Activated CD4-positive, alpha-beta memory T cell treated with anti-CD3 and anti-CD28 coated beads, Interleukin-2, amount 10 ng/mL, durations not matched to agents 7 days and 5 days (primary cell): ENCODE measurements at places on chromosomes 7 and 10. TPM values are rescaled to one million over a fixed set of nuclear protein-coding genes. Genes with fewer than 3 reads are reported as not detected.

- H3K36me3 ChIP-seq, result peaks cover 46% of the 10 kb centered on the region
- H3K4me1 ChIP-seq, result peaks cover 95% of the 10 kb centered on the region
- no peak for DNase-seq
- no peaks in the 10 kb centered on the region for H3K27me3 ChIP-seq
- H3K27ac ChIP-seq, result peak overlapping the region; percentile 96
Measured at GRCh38 chr10:33114451-33114952, 156.5 kb upstream of the ITGB1 start.

DNA sequence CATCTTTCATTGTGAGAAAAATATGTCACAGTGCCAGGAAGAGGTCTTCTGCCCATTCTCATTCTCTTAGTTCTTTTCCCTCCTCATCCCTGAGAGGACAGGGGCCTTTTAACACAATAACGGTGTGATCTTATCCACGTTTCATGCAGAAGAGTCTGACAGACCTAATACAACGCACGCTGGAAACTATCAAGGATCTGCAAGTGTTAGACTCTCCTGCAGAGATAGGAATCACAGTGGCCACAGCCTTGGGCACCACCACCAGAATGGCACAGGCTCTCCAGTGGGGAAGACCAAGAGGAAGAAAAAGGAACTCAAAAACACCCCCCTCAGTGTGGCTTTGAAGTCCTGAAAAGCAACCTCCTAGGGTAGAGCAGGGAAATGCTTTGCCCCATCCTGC lies 72.6 kb upstream of the LAMB4 start:
- H3K27ac ChIP-seq, result no peak overlapping the region
- H3K4me1 ChIP-seq, result no peaks in the 10 kb centered on the region
- no peaks in the 10 kb centered on the region for H3K36me3 ChIP-seq

DNA sequence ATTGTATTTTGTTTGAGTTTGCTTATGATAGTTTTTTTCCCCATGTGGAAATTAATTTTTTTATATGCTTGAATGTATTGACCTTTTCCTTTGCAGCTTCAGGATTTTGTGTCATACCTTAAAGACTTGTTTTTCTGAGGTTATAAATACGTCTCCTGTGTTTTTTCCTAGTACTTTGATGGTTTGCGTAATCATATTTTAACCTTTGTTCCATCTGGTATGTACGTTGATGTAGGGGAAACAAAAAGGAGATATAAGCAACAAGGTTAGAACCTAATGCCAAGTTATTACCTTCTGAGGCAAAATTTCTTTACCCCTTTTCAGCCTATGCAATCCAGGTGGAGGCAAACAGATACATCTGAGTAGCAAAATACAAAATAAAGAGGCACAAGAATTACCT lies 17.9 kb downstream of the FGL2 start:
- H3K36me3 ChIP-seq, result peaks cover 4% of the 10 kb centered on the region
- no peak overlapping the region for H3K27ac ChIP-seq
- no peak for DNase-seq
- H3K27me3 ChIP-seq, result no peaks in the 10 kb centered on the region

DNA sequence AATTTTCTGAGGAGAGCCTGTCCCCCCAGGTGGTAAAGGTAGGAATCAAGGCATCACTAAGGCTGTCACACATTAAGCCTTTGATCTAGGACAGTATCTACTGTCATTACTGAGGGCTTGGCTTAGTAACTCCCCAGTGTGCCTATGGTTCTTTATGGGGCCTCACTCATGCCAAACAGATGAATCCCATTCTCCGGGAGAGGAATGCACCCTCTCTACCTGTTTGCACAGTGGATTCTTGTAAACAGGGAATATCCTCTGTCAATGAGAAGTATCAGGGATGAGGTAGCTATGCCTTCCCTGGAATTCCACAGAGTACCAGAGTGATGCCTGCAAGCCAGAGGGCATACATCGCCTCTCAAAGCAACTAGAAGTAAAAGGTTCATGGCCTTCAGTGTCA lies 3.9 kb upstream of the CPN1 start:
- no peak overlapping the region for H3K27ac ChIP-seq
- no peak overlapping the region for H3K4me3 ChIP-seq
- no peaks in the 10 kb centered on the region for H3K36me3 ChIP-seq

Gene LBX1
- total RNA-seq, result not detected

Gene FRAT1
- total RNA-seq, result 6.9 TPM

- H3K27me3 ChIP-seq, result no peaks in the 10 kb centered on the region
- H3K4me3 ChIP-seq, result no peak overlapping the region
- peaks cover 43% of the 10 kb centered on the region for H3K4me1 ChIP-seq
- DNase-seq, result no peak
- no peaks in the 10 kb centered on the region for H3K36me3 ChIP-seq
Measured at GRCh38 chr10:12502526-12503274, 153.4 kb downstream of the CAMK1D start.

Gene PLEKHS1
- total RNA-seq, result not detected

- H3K27me3 ChIP-seq, result no peaks in the 10 kb centered on the region
- no peak for DNase-seq
- no peak overlapping the region for H3K4me3 ChIP-seq
- peaks cover 22% of the 10 kb centered on the region for H3K4me1 ChIP-seq
- no peaks in the 10 kb centered on the region for H3K36me3 ChIP-seq
Measured at GRCh38 chr7:26091933-26092332, 60.1 kb upstream of the NFE2L3 start.

GRCh38 chr10:89392974-89393373 lies 551 bp downstream of the IFIT1 start:
- H3K4me1 ChIP-seq, result peaks cover 45% of the 10 kb centered on the region
- H3K27ac ChIP-seq, result peak overlapping the region; percentile 90
- DNase-seq, result no peak
- H3K4me3 ChIP-seq, result peak overlapping the region; percentile 87
- H3K27me3 ChIP-seq, result no peaks in the 10 kb centered on the region
- H3K36me3 ChIP-seq, result peaks cover 39% of the 10 kb centered on the region

- H3K36me3 ChIP-seq, result peaks cover 13% of the 10 kb centered on the region
- DNase-seq, result no peak
- H3K4me3 ChIP-seq, result peak overlapping the region; percentile 12
Measured at GRCh38 chr10:104340111-104340526, 1.9 kb upstream of the ITPRIP start.

Gene BLNK
- total RNA-seq, result not detected

GRCh38 chr7:113071465-113071864 lies 15.2 kb downstream of the GPR85 start:
- no peaks in the 10 kb centered on the region for H3K27me3 ChIP-seq
- DNase-seq, result no peak
- no peaks in the 10 kb centered on the region for H3K36me3 ChIP-seq
- H3K4me3 ChIP-seq, result no peak overlapping the region
- no peak overlapping the region for H3K27ac ChIP-seq

GRCh38 chr10:111646021-111646420 lies 537.5 kb downstream of the GPAM start:
- no peaks in the 10 kb centered on the region for H3K27me3 ChIP-seq
- no peak overlapping the region for H3K27ac ChIP-seq
- H3K4me1 ChIP-seq, result no peaks in the 10 kb centered on the region
- no peak for DNase-seq
- no peak overlapping the region for H3K4me3 ChIP-seq
- no peaks in the 10 kb centered on the region for H3K36me3 ChIP-seq

Gene CALU
- total RNA-seq, result 36.3 TPM

GRCh38 chr7:10266976-10267375 lies 706.7 kb upstream of the PHF14 start:
- H3K27me3 ChIP-seq, result no peaks in the 10 kb centered on the region
- H3K36me3 ChIP-seq, result no peaks in the 10 kb centered on the region
- H3K4me3 ChIP-seq, result no peak overlapping the region
- no peak for DNase-seq
- no peak overlapping the region for H3K27ac ChIP-seq

Gene PAX2
- total RNA-seq, result not detected
